ENCODE measurements at places on chromosomes 1 and 21. TPM values are rescaled to one million over a fixed set of nuclear protein-coding genes. Genes with fewer than 3 reads are reported as not detected.
A peak's percentile ranks its signal among the peaks of the same experiment; 100 is the strongest.

The ZNF593 gene
- 19.6 TPM for total RNA-seq

The DNM3 gene
- total RNA-seq = 0.87 TPM

The TRIM67 gene
- total RNA-seq = 0.06 TPM

DNA sequence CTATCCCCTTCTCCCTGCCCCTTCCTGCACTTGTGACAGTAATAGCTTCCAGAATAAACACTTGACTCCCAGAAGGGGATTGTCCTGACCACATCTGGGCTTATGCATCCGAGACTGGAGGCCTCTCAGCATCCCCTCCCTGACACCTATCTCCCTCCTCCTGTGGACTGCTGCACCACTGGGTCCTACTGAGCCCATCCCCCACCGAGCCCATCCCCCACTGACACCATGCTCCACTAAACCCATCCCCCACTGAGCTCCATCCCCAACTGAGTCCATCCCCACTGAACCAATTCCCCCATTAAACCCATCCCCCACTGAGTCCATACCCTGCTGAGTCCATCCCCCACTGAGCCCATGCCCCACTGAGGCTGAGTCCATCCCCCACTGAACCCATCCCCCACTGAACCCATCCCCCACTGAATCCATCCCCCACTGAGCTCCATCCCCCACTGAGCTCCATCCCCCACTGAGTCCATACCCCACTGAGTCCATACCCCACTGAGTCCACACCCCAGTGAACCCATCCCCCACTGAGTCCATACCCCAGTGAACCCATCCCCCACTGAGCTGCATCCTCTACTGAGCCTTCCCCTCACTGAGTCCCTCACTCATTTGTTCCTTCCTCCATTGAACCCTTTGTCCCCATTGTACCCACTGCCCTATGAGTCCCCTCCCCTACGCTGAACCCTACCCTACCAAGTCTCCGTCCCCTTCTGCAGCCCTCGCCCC is 5.6 kb downstream of the PDZK1IP1 start:
- no peaks in the 10 kb centered on the region for H3K36me3 ChIP-seq
- H3K27ac ChIP-seq = no peak overlapping the region
- H3K27me3 ChIP-seq = no peaks in the 10 kb centered on the region

DNA sequence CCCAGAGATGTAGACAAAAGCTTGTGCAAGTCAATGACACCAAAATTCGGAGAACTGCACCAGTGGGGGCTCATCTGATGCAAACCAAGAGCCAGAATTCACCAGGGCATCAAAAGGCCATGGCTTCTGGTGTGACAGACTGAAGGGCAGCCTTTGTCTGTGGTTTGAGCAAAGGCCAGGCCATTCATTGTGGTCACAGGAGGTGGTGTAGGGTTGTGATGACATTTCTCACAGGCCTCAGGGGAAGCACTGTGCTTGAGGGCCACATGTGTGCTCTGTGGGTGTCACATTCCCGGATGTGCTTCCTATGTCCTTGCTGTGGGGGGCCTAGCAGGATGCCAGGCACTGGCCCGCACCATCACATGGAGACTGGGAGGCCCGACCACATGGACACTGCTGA is 22.5 kb upstream of the KCNE1 start:
- no peaks in the 10 kb centered on the region for H3K27me3 ChIP-seq
- H3K4me1 ChIP-seq = no peaks in the 10 kb centered on the region
- no peak overlapping the region for H3K27ac ChIP-seq
- no peak overlapping the region for H3K4me3 ChIP-seq

DNA sequence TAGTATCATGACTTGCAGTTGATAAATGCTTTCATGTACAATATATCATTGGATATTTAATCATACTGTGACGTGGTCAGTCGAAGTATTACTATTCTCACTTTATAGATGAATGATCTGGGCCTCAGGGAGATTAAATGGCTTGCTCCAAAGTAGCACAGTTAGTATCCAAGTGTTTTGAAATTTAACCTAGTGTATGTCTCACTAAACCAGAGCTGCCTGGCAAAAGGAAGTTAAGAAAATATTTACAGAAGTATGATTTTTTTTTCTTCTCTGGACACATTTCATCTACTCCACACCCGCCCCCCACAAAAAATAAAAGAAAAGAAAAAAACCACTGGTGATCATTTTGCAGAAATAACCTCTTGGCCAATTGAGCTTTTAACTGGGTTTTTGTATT is 71.9 kb upstream of the CXADR start:
- DNase-seq = no peak
- H3K27me3 ChIP-seq = no peaks in the 10 kb centered on the region
- H3K27ac ChIP-seq = peak overlapping the region; percentile 65
- peaks cover 6% of the 10 kb centered on the region for H3K4me1 ChIP-seq

DNA sequence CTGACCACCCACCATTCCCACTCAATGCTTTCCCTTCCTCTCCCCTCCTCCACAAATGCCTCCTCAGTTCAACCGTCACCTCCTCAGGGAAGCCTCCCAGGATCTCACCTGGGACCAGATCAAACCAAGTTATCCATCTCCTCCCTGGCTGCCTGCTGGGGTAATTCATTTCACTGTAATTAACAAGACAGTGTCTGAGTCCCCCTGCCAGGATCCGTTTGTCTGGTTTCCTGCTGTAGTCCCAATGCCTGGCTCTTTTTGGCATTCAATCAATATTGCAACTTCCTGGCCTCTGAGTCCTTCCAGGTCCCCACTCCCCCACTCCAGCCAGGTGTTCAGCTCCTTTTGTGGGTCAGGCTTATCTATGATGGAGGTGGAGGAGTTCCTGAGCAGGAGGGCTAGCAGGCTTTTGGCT is 687.7 kb downstream of the PTPRU start:
- H3K27me3 ChIP-seq = no peaks in the 10 kb centered on the region
- no peaks in the 10 kb centered on the region for H3K36me3 ChIP-seq
- DNase-seq = no peak
- no peak overlapping the region for H3K4me3 ChIP-seq
- H3K27ac ChIP-seq = no peak overlapping the region

Data from pancreas (tissue), 10 donors.